ENCODE measurements at places on chromosomes 2 and 18.

- no peak for DNase-seq
Measured at GRCh38 chr2:162233197-162233596, 10.0 kb downstream of the FAP start.

- DNase-seq: no peak
Measured at GRCh38 chr2:28869494-28870145, 489 bp downstream of the TRMT61B start.

DNA sequence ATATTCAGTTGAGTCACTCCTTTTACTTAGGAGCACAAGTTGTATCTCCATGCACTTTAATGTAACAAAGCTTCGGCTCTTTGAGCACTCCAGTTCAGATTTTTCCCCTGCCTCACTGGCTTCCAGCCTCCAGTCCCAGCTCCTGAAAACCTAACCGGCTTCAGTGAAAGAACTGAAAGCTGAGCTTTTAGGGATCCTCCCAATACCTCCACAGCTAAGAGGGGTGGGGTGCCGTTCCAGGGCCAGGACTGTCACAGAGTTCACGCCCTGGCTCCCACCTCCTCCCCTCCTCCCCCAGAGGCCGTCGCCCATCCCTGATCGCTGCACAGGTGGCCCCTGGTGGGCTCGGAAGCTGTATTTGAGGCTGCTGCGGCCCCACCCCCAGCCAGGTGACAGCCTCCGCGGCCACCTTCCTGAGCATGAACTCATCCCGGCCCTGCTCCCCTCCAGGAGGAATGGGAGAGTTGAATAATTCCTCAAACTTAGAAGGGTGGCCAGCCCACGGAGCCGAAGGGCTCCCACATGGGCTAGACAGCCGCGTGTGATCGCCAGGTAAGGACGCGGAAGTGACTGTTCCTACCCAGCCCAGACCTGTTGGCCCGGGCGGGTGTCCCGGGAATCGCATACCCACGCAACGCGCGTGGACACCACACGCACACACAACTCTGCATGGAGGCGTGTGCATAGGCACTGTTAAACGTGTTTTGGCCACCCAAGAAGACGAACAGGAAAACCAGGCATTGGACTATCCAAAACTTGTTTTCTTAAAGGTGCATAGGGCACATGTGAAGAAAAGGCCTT, 1.8 kb downstream of the MYO5B start:
- DNase-seq: no peak

DNA sequence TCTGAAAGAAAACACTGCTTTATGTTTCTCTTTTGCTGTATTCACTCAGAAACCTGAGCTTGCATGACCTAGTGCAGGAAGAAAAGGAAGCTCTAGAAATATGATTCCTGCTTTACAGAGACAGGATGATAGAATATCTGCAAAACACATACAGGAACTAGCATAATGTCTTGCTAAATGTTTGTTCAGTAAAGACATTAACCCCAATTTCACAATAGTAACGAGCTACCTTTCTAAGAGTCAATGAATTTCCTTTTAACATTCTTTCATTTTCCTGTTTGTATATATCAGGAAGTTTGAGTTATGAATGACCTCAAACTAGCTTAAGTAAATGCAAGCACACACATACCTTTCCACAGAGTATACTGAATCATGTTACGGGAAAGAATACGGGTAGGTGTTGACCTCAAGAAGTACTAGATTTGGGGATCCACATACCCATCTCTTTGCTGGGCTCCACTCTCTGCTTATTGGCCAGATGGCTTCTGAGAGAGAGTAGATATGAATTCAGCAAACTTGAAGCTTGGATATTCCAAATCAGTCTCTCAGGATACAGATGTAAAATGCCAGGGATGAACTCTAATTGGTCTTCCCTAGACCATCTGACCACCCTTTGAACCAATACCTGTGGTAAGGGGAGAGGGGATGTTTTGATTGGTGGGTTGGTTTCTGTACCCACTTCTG, 18.2 kb upstream of the ACSL3 start:
- no peak for DNase-seq

DNA sequence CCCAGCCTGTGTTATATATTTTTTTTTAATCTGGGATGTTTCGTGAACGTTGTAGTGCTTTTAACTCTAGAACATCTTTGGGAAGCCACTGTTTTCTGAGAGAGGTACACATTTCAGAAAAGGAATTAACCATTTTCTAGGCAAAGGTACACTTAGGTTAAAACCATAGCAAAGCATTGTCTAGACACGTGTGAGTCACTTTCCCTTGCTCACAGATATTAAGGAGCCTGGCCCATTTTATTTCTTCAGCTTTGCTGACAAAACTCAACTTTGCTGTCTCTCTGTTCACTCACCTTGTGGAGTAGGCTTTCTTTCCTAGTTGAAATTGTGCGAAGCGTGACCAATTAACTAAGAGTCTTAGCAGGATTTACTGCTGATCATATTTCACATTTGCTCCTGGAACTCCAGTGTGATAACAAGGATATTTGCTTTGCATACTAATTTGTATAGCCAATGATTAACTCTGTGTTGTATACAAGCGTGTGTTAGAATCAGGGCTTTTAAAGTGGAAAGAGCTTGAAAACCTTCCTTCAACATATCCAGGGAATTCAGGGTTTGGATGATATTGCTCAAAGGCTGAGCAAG, 215.0 kb upstream of the AGAP1 start:
- DNase-seq: no peak

GRCh38 chr2:3839476-3839875, 136.1 kb downstream of the DCDC2C start:
- DNase-seq: peak; percentile 64

GRCh38 chr2:10266133-10266620, 36.5 kb upstream of the HPCAL1 start:
- no peak for DNase-seq

- no peak for DNase-seq
Measured at GRCh38 chr18:76167410-76167809, 327.6 kb downstream of the ZNF516 start.

- DNase-seq: no peak
Measured at GRCh38 chr2:55231546-55232083, 478 bp downstream of the CLHC1 start.

- DNase-seq: peak; percentile 15
Measured at GRCh38 chr18:35389095-35389618, 12.0 kb upstream of the ZNF396 start.

GRCh38 chr2:217695033-217695520, 307.7 kb downstream of the TNS1 start:
- peak; percentile 49 for DNase-seq

- DNase-seq: no peak
Measured at GRCh38 chr2:147231607-147232006, 613.2 kb upstream of the ACVR2A start.

- DNase-seq: no peak
Measured at GRCh38 chr18:2537296-2537695, 34.0 kb downstream of the METTL4 start.

GRCh38 chr18:13696961-13697360, 29.4 kb downstream of the FAM210A start:
- DNase-seq: no peak

DNA sequence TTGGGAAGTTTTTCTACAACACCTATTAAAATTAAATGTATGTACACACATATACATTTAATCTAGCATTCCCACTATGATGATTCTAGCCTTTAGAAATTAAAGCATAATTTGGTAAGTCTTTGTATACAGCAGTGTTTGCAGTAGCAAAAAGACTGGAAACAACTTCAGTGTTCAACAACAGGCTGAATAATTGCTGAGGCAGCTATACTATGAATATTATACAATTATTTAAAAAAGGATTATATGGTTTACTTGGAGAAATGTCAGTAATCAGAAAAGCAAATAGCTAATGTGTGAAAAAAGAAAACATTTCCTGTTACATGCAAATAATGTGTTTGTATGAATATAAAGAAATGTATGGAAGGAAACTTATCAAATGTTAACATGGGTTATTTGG, 1.4 kb upstream of the ZNF638 start:
- DNase-seq: no peak

GRCh38 chr2:238654479-238655197, 193.2 kb upstream of the TWIST2 start:
- DNase-seq: no peak

DNA sequence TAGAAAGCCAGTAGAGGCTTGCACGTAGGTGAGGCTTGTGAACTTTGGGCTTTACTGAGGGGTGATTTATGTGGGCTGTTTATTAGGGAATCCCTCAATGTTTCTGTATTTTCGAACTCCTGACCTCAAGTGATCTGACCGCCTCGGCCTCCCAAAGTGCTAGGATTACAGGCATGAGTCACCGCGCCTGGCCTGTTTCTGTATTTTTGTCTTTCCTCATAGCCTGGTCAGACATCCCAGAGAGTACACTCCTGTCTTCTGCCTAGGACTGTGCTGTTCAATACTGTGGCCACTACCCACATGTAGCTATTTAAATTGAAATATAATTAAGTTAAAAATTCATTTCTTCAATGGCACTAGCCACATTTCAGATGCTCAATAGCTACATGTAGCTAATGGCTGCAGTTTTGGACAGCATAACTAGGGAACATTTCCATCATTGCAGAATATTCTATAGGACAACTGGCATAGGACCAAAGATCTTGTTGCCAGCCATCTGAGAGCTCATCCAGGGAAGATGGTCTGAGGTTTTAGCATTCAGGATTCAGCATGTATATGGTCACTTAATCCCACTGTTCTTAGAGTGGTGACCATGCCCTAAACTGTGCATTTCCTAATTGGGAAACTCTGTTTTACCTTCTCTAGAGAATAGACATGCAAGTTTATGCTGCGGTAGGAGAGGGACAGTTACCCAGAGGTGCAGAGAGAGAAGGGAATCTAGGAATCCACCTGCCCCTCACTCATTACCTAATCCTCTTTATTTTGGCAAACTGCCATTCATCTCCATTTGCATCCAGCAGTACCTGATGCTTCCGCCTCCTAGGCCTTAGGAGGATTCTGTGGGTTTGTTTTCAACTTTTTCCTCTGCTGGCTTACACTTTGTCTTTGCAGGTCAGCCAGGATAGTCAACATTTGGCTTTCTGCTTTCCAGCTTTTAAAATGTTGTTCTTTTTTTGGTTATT, 64.4 kb downstream of the LCLAT1 start:
- DNase-seq: peak; percentile 24

- DNase-seq: peak; percentile 61
Measured at GRCh38 chr2:205696331-205696926, 14.1 kb downstream of the NRP2 start.

- peak; percentile 79 for DNase-seq
Measured at GRCh38 chr2:158969715-158970240, 1.3 kb downstream of the TANC1 start.

GRCh38 chr18:79275461-79275860, 120.3 kb upstream of the NFATC1 start:
- DNase-seq: no peak

DNA sequence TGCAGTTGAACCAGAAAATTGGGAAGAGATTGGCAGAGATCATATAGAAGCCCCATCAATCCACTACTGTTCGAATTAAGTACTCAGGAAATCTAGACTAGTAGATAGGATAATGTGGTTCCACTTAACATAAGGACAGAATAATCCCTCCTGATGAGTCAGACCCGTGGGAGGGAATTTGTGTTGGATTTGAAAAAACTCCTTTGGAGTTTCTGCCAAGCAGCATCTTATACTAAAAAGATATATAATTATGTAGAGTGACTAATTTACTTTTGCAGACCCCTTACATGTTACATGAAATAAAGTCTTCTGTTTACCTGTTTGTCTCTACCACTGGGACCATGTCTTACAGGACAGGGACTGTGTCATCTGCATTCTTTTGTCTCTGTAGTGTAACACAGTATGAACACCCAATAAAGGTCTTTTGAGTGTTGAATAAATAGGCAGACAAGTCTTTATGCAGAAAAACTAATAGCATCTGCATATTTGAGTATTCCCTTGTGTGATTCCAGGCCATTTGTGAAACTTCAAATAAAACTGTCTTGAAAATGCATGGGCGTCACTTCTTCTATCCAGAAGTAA, 122.6 kb upstream of the DNAJC10 start:
- DNase-seq: no peak

GRCh38 chr2:207777124-207777523, 7.4 kb upstream of the FZD5 start:
- DNase-seq: no peak

GRCh38 chr2:23734416-23734815, 192.5 kb downstream of the ATAD2B start:
- no peak for DNase-seq

DNA sequence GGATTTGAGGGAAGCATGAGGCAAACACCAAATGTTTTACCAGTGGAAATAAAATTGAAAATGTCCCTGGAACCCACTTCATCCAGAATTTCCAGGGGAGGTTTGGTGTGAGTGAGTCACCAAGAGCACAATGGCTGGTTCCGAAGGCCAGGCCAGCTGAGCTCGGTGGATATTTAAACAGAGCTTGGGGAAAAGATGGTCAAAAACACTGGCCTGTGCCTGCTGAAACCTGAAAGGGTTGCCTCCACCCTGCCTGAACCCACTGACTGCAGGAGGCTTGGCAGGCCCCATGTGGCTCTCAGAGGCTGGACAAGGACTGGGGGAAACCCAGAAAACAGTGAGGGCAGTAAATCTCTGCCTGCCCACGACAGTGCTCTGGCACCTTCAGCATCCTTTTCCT, 93.9 kb downstream of the TTC32 start:
- no peak for DNase-seq

DNA sequence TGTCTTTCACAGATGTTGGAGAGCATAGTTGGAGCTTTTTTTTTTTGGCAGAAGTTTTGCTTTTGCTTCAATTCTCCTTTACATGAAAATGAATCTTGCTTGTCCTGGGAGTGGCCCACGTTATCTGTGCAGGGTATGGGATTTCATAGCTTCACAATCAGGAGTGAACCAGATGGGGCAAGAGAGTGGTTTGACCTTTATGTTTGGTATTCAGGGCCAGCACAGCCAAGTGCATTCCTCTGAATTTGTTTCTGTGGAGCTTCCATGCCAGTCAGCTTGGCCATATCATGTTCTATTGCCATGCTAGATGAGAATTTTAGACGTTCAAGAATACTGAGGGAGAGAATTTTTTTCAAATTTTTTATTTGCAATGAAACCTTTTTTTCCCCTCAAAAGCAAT, 116.6 kb downstream of the PRPF40A start:
- no peak for DNase-seq

DNA sequence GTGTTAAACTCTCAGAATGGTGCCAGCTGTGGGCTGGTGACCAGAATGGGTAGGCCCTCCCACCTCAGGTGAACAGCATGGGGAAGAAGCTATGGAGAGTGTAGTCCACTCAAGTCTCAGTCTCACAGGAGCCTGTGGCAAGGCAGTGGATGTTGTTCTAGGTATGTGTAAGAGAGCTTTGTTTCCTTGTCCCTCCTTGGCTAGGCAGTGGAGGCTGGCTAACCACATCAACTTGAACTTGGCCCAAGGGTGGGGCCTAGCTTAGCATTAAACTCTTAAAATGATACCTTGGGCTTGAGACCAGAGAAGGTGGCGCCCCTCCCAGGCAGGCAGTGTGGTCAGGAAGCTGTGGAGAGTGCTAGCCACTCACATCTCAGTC, 53.2 kb upstream of the SLC4A10 start:
- no peak for DNase-seq

DNA sequence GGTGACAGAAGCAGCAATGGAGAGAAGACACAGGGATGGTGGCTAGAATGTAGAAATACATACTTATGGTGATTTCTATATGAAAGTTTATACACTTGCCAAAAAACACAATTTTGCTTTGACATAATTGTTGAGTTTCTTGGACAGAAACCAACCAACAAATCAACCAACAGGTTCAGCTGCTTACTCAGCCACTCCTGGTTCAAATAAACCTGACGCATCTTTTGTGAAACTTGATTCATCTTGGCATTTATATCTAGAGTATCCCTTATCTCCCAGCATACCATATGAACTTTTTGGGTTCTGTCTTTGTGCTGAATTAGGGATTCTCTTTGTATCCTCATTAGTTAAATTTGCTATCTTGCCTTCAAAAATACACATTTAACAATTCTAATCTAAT, 54.1 kb upstream of the ERBB4 start:
- DNase-seq: no peak

- DNase-seq: no peak
Measured at GRCh38 chr18:73245345-73245744, 377.6 kb upstream of the NETO1 start.

All from eye (tissue), 1 donor.